ENCODE measurements at places on chromosomes 16 and 17.

GRCh38 chr17:30433514-30433913, 43.7 kb upstream of the GOSR1 start:
- no peak for DNase-seq

DNA sequence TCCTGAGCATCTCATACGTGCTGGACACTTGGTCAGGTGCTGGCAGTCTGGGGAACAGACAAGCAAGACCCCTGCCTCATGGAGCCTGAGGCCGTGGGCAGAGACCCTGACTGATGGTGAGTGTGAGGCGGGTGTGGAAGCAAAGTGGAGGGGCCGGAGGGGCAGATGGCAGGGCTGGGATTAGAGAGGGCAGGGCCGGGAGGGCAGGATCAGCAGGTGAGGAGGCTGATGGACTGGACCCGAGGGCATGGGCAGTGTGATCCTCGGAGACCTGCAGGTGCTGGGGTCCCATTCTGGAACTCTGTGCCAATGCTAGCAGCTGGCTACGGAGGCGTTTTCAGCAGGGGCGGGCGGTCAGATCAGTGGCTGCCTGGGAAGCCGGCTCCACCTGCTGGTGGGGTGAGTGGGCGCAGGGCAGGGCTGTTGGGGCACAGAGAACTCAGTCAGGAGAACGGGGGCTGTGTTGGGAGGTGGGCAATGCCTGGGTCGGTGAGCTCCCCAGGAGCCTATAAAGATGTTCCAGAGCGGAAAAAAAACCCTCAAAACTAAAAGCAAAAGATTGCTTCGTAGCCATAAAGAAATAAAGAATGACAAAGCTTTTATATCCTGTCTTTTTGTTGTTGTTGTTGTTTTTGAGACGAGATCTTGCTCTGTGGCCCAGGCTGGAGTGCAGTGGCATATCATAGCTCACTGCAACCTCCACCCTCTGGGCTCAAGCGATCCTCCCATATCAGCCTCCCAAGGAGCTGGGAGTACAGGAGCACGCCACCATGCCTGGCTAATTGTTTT, 8.9 kb upstream of the C16orf74 start:
- no peak for DNase-seq

DNA sequence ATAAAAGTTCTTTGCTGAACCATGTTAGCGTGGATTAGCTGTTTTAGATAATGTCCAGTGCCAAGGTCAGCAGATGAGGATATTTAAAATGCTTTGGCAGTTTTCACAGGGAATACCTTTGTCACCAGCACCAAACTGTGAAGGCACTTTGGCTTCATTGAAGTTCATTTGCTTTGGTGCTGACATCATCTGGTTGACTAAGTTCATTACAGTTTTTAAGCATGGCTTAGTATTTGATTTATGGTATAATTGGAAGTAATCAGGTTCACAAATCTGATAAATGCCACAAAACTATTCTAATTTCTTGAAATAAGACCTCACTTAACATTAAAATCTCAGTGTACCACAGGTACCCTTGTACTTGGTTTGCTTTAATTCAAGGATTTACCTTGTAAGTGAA, 4.3 kb downstream of the GID4 start:
- DNase-seq, result no peak

GRCh38 chr17:39244600-39245570, 19.1 kb upstream of the STAC2 start:
- peak; percentile 76 for DNase-seq

- no peak for DNase-seq
Observed at GRCh38 chr16:85172455-85173145, 60.3 kb upstream of the CIBAR2 start.

DNA sequence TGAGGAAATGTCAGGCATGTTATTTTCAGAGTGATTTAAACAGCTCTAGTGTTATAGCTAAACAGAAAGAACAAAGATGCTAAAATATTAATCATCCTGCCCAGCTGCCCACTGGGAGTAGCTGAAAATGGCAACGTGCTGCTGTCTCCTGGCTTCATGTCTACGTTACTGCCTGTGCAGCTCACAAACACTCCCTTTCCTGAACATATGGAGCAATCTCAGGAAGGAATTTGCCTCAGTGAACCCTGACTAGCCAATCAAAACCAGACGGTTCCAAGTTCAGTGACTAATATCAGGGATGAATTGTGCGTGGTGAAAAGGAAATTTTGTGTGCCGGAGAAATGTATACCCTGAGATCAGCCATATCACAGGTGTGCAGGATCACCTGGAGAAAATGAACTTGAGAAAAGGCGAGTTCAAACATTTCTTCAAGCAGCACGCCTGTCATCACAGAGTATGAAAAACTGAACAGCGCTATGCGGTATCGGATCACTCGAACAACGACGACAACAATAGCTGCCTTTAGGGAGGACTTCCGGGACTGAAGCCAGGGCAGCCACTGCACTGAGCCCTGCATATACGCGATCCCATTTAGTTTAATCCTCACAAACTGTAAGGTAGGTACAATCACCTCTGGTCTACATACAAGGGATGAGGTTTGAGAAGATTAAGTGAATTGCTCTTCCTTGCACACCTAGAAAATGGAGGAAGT, 110.3 kb downstream of the STX8 start:
- no peak for DNase-seq

DNA sequence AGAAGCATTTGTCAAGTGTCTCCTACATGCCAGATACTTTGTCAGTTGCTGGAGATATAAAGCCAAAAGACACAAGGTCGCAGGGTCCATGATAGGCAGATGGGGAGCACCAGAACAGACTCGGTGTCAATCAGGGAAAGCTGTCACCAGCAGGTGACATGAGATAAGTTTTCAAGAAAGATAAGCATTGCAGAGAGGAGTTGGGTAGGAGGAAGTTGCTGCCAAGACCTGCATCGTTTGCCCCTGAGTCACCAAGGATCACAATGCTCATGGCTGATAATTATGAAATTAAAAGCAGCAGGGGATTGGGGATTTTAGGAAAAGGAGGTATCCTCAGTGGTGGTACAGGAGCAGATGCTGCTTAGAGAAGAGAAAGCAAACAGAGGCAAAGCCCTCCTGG, 551.1 kb upstream of the CDH11 start:
- no peak for DNase-seq

DNA sequence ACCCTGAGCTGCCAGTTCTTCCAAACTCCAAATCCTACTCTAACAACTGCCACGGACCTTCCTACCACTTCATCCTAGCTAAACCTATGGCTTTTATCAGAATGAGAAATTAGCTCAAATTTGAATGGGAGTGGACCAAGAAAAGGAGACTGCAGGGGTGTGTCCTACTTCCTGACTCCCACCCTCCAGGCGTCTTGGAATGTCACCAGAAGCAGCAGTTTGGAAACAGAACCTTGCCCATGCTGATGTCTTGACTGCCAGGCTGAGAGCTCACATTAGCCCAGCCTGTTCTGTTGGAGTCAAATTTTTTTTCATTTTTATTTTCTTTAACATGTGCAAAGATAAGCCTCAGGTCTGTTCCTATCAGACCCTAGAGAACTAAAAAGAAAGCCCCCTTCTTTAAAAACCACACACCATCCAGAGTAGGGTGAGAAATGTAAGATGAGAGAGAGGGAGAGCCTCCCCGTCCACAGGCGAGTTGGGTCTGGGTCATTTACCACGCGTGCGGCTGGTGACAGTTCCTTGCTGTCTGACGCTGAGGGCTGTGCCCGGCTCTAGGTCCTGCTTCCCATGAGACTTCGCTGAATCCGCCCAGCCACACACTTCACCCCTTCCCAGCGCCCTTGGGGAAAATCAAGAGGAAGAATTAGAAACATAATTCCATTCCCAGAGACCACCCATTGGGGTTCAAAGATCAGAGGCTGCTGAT, 54.3 kb downstream of the WNT3 start:
- DNase-seq, result no peak

GRCh38 chr17:75087558-75088453, at the start of gene SLC16A5:
Gene SLC16A5, plus strand, starts transcription at chr17:75087954. Its CDS starts 5,683 bp downstream, at chr17:75093637.
- no peak for DNase-seq

DNA sequence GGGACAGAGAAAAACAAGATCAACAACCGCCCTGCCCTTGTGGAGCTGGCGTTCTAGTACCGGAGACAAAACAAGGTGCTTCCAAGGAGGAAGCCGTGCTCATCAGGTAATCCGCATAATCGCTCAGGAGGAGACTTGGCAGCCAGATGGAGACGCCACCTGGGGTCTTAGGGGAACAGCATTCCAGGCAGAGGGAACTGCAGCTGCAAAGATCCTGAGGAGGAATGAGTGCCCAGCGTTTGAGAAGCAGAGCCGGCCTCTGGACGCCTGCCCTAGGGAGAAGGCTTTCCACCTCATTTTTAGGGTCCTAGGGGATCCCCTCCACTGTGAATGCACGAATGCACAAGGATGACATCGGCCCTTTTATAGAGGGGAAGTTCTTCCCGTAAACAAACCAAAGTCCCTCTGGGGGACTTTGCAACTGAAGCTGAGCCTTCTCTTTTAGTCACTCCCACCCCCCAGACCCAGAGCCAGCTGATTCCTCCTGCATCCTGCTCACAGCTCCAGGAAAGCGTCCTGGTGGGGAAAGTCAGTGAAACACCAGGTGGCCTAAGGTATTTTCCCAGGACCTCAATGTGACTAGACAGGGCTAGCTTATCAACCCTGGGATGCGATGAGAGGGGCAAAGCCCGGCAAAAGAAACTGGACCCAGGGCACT, 13.2 kb upstream of the MPRIP start:
- no peak for DNase-seq

- DNase-seq, result no peak
Observed at GRCh38 chr17:68733241-68734176, 132.3 kb upstream of the FAM20A start.

- no peak for DNase-seq
Observed at GRCh38 chr16:18050234-18050633, 286.3 kb downstream of the NPIPA8 start.

DNA sequence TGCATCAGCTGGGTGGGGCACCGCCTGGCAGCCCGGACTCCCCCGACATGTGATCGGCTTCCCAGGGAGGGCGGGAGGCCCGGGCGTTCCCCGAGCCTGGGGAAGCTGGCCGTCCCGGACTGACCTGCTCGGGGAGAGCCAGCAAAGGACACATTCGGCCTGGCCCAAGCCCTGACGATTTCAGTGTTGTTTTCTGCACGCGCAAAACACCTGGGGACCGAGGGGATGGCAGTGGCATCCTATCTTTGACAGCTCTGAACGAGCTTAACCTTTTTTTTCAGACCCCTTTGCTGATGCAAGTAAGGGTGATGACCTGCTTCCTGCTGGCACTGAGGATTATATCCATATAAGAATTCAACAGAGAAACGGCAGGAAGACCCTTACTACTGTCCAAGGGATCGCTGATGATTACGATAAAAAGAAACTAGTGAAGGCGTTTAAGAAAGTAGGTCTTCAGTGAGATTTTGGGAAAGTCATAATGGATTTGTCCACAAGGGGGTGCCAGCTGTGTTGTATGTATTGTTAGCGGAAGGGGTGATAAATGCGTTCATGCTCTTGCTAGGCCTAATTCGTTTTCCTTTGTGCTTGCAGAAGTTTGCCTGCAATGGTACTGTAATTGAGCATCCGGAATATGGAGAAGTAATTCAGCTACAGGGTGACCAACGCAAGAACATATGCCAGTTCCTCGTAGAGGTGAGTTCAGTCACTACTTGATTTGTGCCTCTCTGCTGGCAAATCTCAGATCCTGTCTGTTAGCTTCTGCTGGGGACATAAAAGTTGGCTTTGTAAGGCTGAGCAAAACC, 1.0 kb downstream of the EIF1 start:
- DNase-seq, result no peak

DNA sequence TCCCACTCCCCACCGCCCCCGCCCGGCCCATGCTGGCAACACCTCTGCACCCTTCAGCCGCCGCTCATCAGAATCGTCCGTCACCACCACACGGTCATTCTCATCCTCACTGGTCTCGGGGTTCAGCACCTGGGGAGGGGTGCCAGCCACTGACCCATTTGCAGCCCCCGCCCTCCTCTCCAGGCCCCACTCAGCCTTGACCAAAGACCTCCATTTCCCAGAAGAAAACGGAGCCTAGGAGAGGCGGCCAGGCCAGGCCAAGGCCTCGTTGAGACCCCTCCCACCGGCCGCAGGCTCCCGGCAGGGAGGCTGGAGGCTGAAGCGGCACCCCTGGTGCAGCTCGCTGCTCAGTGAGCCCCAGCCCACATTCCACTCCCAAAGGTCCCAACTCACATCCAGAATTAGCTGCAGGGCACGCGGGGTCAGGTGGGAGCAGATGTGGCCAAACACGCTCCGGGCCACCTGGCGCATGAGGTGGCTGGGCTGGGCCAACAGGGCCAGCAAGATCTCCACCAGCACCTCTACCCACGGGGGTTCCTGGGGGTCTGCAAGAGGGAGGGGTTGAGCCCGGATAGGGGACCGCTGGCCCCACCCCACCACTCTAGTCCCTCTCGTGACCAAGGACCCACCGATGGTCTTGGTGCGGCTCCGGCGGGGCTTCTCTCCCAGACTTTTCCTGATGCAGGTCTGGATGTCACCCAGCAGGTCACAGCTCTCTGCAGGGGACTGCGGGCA, 9.8 kb downstream of the MYBBP1A start:
- no peak for DNase-seq

All from T follicular helper cell (primary cell).